ENCODE measurements at places on chromosomes 16 and 17.

DNA sequence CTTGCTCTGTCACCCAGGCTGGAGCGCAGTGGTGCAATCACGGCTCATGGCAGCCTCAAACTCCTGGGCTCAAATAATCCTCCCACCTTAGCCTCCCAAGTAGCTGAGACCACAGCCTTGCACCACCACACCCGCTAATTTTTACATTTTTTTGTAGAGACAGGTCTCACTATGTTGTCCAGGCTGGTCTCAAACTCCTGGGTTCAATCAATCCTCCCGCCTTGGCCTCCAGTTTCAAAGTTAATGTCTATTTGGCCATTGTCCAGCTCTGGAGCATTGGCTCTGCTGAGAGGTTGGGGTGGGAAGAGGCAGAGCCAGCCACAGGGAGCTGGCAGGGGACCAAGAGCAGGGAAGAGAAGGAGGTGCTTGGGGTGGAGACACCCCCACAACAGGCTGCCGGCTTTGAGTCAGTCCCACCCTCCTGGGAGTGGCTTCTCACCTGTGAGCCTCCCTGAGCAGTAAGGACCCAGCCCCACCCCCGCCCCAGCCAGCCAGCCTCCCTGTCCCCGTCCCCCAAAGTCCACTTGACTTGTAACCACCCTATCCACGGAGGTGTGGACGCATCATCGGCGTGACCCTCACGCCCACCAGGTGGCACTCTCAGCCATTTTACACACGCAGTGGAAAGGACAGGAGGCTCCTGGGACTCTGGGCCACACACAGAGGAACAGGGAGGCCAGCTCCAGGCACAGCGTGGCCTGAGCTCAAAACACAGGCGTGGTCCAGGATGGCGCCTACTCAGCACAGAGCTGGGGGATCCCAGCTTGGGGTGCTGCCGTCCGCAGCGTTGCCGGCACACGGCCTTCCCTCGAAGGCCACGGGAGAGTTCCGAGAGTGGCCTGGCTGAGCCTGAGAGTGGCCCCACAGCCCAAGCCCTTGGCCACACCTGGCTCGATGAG, 22.8 kb upstream of the PVALEF start:
- peak; percentile 51 for DNase-seq

DNA sequence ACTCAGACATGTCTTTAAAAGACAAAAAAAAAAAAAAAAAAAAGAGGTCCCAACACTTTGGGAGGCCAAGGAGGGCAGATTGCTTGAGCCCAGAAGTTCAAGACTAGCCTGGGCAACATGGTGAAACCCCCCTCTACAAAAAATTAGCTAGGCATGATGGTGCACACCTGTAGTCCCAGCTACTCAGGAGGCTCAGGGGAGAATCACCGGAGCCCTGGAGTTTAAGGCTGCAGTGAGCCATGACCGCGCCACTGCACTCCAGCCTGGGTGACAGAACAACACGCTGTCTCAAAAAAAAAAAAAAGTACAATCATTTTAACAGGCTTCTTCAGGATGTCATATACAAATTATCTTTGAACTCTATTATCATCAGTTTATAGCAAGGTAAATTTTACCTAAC, 22.0 kb downstream of the C16orf87 start:
- no peak for DNase-seq

GRCh38 chr17:1153795-1154546, 25.8 kb downstream of the ABR start:
- DNase-seq = no peak

GRCh38 chr17:81573794-81574642, 21.9 kb upstream of the FAAP100 start:
- DNase-seq = no peak

GRCh38 chr17:49978501-49978900, 9.5 kb downstream of the DLX4 start:
- DNase-seq = no peak

- no peak for DNase-seq
Observed at GRCh38 chr16:65142276-65142675, 20.4 kb upstream of the CDH11 start.
